ENCODE measurements at places on chromosomes 12 and 14.

DNA sequence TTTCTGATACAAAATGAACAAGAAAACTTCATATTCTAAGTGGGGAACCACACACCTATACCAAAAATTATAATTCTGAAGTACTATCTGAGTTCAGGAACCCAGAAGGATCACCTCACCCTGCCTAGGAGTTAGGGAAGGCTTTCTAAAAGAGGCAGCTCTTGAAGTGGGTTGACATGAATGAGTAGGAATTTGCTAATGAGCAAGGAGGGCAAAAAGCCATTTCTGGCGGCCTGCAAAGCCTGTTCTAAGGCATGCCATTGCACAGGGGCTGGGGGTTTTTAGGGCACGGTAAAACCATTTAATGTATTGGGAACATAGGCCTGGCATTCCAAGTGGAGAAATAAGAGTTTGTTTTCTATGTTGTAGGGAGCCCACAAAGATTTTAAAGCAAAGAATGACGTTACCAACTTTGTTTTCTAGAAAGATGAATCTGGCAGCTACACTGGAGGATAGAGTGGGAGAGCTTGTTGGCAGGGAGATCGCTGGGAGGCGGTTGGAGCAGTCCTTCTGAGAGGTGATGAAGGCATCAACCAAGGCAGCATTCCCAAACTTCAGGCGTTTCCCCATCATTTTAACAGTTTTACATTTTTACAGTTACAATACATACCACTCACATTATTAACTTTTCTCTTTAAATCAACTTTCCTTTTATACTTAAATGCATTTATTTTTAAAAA, 14.1 kb downstream of the IFT43 start:
- no peak for DNase-seq

DNA sequence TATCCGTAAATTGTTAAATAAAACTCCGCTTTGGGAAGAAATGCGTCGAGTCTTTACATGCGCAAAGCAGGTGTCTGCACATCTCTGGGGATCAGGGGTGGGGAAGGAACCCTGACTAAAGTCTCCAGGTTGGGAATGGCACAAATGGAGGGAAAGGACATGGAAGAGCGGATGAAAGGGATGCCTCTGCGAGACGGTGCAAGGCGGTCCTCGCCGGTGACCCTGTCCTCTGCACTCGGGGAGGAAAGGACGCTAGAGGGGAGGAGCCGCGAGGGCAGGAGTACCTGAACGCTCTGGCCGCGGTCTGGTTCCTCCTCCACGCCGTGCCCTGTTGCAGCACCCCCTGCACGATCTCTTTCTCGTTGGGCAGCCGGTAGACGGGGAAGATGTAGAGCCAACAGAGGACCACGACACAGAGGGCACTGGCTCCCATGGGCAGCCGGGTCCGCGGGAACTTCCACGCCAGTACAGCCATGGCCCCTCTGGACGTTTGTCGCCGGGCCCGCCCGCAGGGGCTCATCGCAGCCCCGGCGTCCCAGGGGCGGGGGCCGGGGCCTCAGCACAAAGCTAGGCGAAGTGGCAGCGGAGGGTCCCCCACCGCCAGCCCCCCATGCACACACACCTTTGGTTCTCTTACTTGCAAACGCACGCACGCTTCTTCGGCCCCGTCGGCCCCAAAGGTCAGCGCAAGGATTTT, 646 bp downstream of the ST8SIA1 start:
- DNase-seq, result no peak

GRCh38 chr12:119576118-119576810, 17.3 kb upstream of the TMEM233 start:
- no peak for DNase-seq

DNA sequence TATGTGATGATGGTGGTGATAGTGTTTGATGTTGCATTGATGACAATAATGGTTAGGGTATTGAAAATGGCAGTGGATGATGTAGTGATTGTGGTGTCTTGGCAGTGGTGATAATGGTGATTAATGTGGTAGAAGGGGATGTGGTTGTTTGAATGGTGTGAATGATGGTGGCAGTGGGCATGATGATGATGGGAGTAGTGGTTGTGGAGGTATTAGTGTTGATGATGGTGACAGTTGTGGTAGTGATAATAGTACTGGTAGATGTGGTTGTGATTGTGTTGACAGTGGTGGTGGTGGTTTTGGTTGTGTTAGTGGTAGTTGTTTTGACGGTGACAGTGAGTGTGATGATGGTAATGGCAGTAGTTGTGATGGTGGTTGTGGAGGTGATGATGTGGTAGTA, 1049.0 kb downstream of the VRK1 start:
- DNase-seq, result no peak

GRCh38 chr14:79246173-79246572, 965.1 kb downstream of the DIO2 start:
- DNase-seq, result no peak

- DNase-seq, result no peak
These were observed 168.7 kb upstream of the PDZRN4 start for GRCh38 chr12:41019461-41019860.

- no peak for DNase-seq
These were observed 49.8 kb downstream of the CCDC85C start for GRCh38 chr14:99554184-99554583.

- no peak for DNase-seq
These were observed 58.7 kb downstream of the WSCD2 start for GRCh38 chr12:108187831-108188230.

GRCh38 chr12:3442397-3442796, 48.6 kb upstream of the PRMT8 start:
- no peak for DNase-seq

DNA sequence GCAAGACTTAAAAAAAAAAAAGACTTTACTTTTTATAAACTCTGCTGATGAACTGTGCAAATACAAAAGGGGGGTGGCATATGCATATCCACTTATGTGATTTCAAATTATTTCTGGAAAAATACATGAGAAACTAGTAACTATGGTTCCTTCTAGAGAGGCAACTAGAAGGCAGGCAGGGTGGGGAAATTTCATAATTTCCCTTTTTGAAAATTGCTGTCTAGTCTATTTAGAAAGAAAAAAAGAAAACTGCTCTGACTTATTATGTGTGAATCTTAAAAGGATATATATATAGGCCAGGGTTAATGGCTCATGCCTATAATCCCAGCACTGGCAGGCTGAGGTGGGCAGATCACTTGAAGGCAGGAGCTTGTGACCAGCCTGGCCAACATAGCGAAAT, 42.3 kb downstream of the ANAPC7 start:
- no peak for DNase-seq

DNA sequence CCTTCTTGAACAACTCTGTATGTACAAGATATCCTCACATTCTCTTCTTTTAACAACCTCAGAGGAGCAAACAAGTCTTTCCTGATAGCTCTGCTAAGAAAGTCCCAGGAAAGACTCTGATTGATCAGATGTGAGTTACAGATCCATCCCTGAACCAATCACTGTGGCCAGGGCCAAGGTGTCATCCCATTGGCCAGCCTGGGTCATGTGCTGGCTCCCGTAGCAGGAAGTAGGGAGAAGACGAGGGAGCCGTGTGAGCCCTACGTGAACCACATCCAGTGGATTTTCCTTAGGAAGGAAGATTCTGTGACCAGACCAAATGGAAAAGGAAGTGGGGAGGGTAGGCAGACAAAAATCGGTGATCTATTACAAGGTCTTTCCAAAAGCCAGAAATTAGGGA, 5.6 kb downstream of the P2RX7 start:
- DNase-seq, result no peak

GRCh38 chr14:94122438-94122837, 7.0 kb downstream of the IFI27L2 start:
- DNase-seq, result no peak

- DNase-seq, result no peak
These were observed 54.4 kb downstream of the ANAPC7 start for GRCh38 chr12:110349096-110349495.

GRCh38 chr14:78605025-78605762, 435.0 kb downstream of the NRXN3 start:
- DNase-seq, result no peak

DNA sequence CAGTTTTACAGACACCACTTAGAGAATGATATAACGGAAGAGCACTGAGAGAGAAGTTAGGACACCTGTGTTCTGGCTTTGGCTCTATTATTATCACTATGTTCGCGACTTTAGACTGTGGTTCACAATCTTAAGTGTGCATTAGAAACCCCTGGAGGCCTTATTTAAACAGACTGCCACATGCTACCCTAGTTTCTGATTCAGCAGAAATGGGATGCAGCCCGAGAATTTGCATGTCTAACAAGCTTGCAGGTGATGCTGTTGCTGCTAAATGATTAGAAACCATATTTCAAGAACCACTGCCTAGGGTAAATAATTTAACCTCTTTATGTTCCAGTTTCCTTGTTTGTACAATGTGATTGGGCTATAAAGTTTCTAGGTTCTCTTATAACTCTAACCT, 3.6 kb upstream of the RAD51AP1 start:
- no peak for DNase-seq

GRCh38 chr12:8629486-8630033, 16.9 kb upstream of the AICDA start:
- no peak for DNase-seq

All from activated gamma-delta T cell (primary cell).